ENCODE measurements at places on chromosomes 2 and 18.
A peak's percentile ranks its signal among the peaks of the same experiment; 100 is the strongest.

DNA sequence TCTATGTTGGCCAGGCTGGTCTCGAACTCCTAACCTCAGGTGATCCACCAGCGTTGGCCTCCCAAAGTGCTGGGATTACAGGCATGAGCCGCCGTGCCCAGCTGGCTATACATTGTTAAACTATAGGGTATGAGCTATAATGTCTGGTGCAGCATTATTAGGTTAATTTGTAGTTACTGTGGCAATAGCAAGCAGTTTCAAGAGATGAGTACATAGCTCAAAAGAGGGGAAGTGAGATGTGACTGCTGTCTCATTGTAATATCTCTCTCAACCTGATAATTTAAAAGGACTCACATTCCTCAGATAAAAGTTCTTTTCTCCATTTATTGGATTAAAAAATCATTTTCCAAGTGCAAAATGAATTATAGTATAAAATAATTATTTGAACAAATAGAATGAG lies 116.4 kb downstream of the INO80D start:
- no peak for DNase-seq

DNA sequence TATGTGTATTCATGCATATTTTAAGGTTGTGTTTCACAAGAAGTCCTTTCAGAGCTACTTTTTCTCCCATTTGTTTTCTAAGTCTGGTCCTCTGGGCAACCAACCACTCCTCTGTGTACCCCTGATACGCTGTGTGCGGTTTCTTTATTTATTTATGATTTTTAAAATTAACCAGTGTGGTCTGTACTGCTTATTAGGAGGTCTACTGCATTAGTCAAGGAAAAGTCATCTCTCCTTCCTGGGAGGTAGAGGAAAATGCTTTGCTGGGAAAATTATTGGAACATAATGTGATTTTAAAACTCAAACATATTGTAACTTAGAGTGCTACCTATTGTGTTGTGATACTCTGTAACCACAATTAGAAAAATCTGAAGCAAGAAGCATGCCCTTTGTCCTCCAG lies 1404.3 kb downstream of the SUCLG1 start:
- no peak for DNase-seq

DNA sequence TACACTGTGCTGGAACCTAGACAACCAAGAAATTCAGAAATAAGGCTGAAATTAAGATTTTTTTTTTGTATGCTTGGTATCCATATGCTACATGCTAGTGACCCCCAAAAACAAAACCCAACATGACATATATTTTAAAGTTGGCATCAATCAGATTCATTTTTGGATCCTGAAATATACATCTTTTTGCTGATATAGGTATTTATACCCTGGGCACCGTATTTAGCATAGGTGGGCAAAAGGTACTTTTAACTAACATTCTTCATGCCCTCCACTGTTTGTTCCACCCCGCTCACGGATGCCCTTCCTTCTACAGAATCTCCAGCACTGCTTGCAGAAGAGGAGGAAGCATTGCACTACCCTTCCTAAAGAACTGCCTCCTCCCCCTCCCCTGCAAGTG lies 52.6 kb downstream of the SPOPL start:
- no peak for DNase-seq

GRCh38 chr2:180219491-180219890 lies 212.4 kb upstream of the CWC22 start:
- no peak for DNase-seq

- DNase-seq = no peak
These were observed at the start of gene DOK6 for GRCh38 chr18:69400253-69400975. Gene DOK6 (plus strand): TSS chr18:69400888.

DNA sequence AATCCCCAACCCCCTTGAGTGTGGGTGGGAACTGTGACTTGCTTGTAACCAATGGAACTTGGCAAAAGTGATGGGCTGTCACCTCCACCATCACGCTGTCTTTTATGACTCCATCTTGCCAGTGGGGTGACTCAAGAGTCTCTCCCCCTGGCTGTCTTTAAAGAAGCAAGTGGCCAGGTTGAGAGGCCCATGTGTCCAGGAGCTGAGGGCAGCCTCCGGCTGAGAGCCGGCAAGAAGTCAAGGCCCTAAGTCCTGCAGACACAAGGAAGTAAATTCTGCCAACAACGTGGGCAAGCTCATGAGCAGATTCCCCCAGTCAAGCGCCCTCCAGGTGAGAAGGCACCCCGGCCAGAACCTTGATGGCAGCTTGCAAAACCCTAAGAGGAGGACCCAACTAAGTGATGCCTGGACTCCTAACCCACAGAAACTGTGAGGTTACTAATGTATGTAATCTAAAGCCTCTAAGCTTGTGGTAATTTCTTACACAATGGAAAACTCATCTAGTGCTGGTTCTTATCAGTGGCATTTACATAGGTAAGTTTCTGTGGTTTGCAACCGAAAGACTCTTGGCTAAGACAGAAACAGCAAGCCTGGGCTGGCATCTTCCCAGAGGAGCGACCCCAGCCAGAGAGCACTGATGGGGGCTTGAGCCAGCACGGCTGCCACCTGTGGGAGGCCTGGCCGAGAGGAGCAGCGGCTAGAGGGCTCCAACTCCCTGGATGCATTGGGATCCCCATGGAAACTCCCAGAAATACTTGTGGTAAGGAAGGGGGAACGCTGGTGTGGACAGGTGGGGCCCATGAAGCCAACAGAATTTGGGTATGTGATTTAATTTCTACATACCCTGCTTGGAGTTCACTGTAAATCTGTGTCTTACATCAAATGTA lies 49.3 kb downstream of the CIB4 start:
- DNase-seq = no peak

GRCh38 chr2:227117852-227118251 lies 46.2 kb downstream of the COL4A4 start:
- DNase-seq = no peak

DNA sequence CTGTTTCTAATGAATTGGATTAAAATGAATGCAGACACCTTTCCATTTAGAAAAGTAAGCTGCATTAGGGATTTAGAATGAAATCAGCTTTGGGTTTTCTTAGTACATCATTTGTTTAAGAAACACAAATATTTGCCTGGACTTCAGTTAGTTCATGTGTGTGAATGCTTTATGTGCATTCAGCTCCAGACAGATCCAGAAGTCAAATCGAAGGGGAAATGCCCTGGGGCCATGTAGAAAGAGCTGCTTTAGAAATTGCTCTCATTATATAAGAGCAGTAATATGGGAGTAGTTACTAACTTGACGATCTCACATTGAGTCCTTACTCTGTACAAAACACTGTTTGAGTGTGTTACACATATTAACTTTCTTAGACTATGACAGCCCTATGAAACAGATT lies 88.0 kb upstream of the TTC39C start:
- no peak for DNase-seq

- peak; percentile 78 for DNase-seq
These were observed 39.9 kb upstream of the DARS1 start for GRCh38 chr2:136025057-136025973.

DNA sequence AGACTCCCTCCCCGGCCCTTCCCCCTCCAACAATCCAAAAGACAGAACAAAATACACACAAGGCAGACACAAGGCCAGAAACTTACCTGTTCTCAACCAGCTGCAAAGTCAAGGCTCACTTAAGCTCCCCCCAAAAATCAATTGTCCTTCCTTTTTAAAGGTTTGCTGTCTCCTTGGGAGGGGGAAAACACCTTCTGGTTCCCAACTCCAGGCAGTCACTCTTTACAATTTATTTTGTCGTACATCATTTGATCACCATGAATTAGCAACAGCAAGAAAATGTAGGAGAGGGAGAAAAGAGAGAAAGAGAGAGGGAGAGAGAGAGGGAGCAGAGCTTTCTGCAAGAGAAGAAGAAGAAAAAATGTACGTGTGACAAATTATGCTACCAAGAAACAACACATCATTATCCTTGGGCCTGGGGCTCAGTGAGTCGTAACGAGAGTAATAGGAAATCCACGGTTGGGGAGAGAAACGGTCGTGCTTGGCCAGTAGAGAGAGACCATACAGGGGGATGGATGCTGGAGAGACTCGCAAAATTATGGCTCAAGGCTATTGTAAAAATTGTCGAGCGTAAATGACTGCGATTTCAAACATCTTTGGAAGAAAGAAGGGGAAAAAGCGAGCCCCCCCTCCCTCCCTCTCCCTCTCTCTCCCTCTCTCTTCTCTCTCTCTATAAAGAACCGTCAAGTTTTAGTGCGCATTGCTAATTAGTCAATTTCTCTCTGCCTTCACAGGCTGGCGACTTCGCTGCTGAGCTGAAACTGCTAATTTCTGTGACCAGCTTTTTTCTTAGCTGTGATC lies at the start of gene KLHL14:
KLHL14 (minus strand) TSS at position 443 of the 801 bp plus-strand sequence. CDS start 2,432 bp downstream, outside the sequence.
- DNase-seq = no peak

GRCh38 chr18:22789600-22789999 lies 143.5 kb upstream of the RBBP8 start:
- no peak for DNase-seq

DNA sequence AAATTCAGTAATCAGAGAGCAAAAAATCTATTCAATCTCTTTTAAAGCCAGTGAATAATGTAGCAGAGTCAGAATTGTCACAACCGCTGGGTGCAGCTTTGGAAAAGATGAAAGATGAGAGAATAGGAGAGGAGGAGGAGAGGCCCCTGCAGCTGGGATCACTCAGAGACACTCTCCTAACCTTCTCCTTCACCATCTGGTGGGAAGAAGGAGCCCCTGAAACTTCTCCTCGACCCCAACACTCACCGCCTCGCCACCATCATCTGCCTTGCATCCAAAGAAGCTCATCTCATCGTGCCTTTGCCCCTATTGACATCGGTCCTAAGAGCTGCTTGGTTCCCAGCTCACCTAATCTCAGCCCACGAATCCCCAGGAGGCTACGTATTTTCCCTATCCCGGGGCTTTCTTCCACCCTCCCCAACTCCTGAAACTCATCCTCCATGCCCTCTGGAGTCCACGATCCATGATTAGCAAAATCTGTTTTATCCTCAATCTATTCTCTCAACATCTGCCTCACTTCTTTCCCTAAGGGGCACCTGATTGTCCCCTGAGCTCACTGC lies 58.5 kb downstream of the PKDCC start:
- no peak for DNase-seq

DNA sequence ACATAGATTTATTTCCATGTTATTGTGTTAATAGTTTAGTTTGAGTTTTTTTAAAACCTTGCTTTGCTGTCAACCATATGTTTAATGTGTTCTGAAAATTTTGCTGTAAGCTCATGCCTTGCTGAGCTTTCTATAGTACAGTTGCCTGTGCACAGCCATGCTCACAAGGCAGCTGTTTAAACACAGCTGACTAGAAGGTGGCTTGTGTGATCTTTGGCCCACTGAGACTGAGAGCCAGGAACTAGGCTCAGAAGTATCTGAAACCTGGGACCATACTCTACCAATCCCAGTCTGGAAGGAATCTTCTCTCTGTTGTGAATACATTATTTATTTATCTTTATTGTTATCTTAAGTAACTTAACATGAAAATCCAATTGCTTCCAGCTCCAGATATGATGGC lies 350.5 kb downstream of the KIAA1328 start:
- no peak for DNase-seq

DNA sequence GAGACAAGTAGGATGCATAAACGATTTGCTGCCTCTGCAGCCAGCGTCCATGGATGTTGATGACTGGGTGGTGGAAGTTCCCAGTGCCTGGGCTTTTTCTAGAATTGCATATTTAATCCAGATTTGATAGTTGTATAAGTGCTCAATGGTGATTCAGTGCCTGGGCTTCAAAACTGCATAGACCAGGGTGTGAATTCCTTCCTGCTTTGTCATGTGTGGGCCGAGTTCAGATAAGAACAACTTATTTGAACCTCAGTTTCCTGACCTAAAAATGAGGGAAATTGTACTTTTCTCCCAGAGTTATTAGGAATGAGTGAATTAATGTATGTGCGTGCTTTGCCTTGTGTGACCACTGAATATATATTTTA lies 154.6 kb downstream of the WDSUB1 start:
- no peak for DNase-seq

GRCh38 chr2:66866331-66867062 lies 431.6 kb downstream of the MEIS1 start:
- DNase-seq = no peak

GRCh38 chr2:223065107-223065506 lies 13.1 kb downstream of the KCNE4 start:
- DNase-seq = no peak

DNA sequence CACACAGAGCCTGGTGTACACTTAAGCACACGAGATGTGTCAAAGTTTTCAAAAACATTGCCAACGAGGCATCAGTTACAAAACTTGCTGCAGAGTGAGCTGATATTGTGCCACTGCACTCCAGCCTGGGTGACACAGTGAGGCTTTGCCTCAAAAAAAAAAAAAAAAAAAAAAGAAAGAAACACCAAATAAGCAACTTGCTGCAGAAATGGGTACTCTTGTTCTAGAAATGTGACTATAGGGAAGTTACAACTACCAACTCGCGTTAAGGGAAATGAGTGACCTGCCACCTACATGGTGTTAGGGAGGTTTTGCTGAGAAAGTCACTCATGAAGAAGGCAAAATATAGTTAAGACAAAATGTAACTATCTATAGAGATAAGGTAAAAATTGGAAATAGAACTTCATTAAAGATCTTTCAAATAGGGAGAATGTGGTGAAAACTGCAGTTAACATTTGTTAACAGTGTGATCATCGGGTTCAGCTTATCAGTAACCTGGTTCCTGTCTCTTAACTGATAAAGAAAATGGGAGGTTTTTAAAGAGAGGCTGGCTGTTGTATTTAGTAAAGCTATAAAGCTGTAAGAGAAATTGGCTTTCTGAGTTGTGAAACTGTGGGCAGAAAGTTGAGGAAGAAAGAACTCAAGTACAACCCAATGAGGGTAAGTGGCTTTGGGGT lies at the start of gene IL1RL1:
IL1RL1 (plus strand) TSS at position 600 of the 677 bp plus-strand sequence. CDS start 26,702 bp downstream, outside the sequence.
- DNase-seq = no peak

DNA sequence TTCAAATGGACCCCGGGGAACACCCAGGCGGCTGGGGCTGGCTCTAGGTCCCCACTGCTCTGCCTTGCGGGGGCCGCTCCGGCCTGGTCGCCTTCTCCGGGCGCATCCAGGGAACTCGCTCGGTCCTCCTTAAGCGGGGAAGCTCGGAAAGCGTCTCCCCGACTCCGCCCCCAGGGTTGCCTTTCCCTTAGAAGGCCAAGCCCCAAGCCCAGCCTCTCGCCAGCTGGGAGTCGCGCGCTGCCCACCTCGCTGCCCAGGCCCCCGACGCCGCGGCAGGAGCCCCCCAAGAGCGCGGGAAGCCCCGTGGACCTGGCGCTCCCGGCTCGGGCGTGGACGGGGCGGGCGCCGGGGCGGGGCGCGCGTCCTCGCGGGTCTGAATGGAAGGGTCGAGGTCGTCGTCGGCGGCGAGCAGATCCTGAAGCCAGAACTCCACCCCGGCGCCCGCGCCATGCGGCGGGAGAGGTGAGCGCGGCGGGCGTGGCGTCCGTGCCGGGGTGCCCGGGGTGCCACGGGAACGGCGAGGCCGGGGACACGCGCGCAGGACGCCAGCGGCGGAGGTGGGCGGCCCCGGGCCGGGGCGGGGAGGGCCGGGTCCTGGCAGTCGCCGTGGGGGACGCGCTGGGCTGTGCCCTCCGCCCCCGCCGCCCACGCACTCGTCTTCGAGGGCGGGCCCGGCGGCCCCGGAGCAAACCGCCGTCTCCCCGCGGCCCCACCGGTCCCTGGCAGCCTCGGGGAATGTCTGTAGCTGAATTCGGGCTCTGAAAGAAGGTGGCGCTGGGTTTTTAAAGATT lies at the start of gene BOK:
BOK (plus strand) TSS at position 214 of the 791 bp plus-strand sequence. CDS start 739 bp downstream, outside the sequence.
- DNase-seq = peak; percentile 61

DNA sequence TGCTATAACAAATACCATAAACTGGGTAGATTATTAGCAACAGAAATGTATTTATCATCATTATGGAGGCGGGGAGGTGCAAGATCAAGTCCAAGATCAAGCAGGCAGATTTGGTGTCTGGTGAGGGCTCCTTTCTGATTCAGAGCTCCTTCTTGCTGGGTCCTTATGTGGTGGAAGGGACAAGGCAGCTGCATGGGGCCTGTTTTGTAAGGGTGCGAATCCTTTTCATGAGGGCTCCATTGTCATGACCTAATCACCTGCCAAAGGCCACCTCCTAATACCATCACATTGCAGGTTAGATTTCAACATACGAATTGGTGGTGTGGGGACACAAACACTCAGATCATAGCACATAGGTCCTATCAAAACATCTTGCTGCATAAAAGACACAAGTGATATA lies 84.4 kb upstream of the CCDC150 start:
- DNase-seq = no peak

All from iPS DF 6.9 (cell line).